NCI-H526 treated with DMSO at 0.1 percent for 48 hours (cell line): ENCODE measurements at places on chromosomes 12 and 14.

DNA sequence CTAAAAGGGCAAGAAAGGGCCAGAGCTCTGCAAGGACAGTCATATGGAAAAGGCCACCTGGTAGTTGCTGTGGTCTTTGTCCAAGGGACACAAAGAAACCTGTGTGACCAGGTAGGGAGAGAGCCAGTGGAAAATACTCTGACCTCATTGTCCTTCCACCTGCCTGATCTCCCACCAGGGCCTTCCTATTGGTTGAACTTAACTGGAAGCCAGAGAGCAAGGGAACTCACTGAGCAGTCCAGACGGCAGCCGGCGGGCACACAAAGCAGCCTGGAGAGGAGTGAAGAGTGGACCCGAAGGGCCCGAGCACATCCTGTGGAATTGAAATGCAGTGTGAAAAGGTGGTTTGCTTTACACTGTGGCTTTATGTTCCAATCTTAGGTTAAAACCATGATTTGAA is 120.7 kb downstream of the SLC25A21 start:
- DNase-seq = no peak

DNA sequence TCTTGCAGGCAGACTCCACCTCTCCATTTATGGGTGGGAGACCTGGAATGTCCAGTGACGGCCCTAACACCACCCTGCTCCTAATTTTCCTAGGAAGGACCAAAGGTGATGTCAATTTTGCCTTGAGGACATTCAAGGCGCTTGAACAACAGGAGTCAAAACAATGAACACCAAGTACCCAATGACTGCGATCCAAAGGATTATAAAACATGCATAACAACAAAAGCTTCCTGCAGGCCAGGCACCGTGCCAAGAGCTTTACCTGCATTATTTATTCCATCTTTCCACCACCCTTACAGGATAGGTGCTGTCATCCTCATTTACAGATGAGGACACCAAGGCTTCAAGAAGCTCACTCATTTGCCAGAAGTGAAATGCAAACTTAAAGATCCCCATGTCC is 15.2 kb upstream of the FOXN3 start:
- DNase-seq = no peak

DNA sequence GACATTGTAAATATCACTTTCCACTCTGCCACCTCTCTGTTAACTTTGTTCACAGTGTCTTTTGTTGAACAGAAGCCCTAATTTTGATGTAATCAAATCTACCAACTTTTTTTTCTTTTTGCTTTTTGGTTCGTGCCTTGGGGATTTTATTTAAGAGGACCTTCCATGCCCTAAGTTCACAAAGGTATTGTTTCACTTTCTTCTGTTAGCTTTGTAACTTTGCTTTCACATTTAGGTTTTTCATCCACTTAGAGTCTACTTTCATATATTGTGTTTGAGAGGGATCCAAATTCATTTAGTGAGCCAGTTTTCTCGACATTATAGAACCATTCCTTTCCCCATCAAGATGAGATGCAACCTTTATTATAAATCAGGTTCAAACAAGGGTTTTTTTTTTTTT is 275.7 kb upstream of the CRY1 start:
- DNase-seq = no peak

GRCh38 chr14:78933948-78934524 is 763.9 kb downstream of the NRXN3 start:
- DNase-seq = no peak

- DNase-seq = no peak
Observed at GRCh38 chr14:99850709-99851108, 57.5 kb downstream of the EML1 start.

DNA sequence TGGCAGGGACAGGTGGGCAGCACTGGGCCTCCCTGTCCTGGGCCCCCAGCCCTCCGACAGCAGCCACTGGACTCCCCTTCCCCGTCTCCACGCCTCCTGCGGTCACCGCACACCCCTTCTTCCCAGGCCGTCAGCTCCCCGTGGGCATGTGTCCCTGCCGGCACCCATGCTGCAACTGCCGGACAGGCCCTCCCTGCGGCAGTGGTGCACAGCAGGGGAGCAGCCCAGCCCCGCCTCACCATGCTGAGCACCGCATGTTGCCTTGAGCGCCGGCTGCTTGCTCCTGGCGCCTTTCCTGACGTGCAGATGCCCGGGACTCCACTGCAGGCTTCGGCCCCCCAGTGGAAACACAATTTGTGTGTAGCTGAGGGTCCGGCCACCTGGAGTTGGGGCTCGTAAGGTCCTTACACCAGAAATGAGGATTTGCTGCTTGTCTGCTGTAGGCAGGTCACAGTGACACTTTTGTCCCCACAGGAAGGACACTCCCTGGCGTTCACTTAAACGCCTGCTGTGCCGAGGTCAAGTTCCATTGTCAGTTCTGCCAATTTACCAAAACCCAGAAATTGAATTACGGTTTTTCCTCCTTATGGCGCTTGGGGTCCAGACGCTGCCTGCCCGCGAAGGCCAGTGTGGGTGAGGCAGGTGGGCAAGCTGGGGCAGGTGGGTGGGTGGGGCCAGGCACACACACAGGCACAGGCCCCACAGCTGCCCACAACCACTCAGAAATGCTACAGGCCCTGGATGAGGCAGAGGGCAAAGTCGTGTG is 28.2 kb upstream of the MMP17 start:
- no peak for DNase-seq

- no peak for DNase-seq
Observed at GRCh38 chr12:49260166-49260565, 4.7 kb upstream of the TUBA1C start.

DNA sequence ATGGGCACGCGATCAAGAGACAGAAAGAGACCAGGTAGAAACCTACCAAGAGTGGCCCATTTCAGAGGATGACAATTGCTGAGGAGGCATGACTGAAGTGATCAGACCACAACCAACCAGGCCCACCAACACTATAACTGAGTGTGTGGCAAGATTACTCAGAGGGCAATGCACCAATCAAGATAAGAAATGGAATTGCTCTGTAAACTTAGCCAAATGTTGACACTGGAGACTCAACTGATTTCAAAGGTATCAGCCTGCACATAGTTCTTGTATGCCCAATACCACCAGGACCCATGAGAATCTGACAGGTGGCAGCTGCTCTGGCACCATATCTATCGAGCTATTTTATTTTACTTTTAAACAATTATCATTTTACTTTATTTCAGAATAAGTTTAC is 128.9 kb downstream of the FOXN3 start:
- no peak for DNase-seq
